Activated CD4-positive, alpha-beta T cell treated with anti-CD3 and anti-CD28 coated beads for 48 hours (primary cell): ENCODE measurements at places on chromosomes 16 and 17.

GRCh38 chr17:5286846-5287245, 4.8 kb downstream of the RABEP1 start:
- no peak for DNase-seq

DNA sequence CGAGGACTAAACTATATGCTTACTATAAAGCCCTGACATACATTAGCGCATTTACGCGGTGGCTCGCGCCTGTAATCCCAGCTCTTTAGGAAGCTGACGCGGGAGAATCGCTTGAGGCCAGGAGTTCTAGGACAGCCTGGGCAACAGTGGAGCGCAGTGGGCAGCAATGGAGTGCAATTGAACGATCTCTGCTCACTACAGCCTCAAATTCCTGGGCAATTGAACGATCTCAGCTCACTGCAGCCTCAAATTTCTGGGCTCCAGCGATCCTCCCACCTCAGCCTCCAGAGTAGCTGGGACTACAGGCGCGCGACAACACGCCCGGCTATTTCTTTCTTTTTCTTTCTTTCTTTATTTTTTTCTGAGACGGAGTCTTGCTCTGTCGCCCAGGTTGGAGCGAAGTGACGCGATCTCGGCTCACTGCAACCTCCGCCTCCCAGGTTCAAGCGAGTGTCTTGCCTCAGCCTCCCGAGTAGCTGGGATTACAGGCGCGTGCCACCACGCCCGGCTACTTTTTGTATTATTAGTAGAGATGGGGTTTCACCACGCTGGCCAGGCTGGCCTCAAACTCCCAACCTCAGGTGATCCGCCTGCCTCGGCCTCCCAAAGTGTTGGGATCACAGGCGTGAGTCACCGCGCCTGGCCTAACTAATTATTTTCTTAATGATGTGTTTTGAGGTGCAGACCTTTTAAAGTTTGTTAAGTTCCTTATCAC, 506 bp upstream of the COG7 start:
- no peak for DNase-seq

DNA sequence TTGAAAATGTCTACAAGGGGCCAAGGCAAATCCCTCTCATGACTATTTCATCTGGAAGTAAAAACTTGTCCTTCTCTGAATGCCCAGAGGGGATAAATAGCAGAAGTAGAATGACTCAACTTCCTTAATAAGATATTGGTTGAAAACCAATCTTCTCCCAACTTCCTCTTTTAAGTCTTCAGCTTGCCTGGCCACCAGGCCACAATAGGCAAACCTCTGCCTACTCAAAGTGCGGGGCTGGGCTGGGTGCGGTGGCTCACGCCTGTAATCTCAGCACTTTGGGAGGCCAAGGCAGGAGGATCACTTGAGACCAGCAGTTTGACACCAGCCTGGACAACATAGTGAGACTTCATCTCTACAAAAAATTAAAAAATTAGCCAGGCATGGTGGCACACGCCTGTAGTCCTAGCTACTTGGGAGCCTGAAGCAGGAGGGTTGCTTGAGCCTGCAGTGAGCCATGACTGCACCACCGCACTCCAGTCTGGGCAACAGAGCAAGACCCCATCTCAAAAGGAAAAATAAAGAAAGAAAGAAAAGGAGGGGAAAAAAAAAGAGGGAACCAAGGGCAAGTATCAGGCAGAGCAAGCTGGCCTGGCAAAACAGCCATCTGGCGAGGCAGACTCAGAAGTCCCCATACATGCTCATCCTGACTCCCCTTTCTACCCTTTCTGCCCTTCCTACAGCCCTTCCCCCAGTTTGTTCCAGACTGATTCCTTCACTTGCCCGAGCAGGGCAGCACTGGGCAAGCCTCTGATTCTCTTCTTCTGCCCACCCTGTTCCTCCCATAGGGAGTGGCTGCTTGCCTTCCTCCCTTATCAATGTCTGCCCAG, 20.6 kb downstream of the MAP3K14 start:
- no peak for DNase-seq

DNA sequence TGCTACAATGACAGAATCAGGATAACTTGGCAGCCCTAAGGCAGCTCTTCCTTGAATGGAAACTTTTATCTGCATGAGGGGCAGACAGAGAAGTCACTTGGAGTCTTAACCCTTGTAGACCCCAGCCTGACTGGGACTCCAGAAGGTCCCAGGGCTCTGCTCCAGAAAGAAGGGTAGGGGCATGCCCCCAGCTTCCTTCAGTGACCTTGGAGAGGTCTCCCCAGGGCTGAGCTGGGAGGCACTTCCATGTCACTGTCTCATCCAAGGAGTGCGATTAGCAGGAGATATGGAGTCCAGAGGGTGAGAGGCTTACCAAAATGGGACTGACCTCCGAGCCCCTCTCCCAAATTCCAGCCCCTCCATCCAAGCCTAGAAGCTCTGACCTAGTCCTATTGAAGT, 3.4 kb upstream of the NLRC5 start:
- DNase-seq: no peak

DNA sequence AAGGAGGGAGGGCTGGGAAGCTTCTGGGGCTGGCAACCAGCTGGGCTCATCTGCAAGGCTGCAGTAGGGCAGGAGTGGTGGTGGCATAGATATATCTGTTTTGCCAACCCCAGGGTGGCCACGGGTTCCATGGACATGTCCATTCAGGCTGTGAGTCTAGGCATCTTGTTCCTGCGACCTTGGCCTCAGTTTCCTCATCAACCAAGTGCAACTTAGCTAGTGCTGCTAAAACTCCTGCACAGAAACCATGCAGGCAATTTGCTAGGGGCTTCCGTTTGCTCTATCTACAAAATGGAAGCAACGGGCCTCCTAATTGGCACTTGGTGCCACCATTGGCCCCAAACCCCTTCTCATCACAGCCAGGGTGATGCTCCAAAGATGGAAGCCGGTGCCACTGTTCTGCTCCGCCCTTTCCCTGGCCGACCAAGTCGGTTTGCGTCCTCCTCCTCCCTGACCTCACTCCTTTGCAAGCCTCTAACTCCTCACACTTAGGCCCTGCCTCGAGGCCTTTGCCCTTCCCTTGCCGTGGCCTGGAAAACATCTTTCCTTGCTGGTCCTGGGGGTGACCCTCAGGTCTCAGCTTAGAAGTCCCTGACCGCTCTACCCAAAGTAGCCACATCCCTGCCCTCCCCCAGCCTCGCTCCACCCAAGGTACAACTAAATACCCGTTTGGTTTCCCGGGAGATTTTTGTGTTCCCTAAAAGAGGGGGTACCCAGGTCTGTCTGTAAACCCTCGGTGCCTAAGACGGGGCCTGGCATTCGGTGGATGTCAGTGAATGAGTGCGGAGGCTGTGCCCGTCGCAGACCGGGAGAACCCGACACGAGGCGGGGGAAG, 1.2 kb downstream of the SREBF1 start:
- peak; percentile 53 for DNase-seq

DNA sequence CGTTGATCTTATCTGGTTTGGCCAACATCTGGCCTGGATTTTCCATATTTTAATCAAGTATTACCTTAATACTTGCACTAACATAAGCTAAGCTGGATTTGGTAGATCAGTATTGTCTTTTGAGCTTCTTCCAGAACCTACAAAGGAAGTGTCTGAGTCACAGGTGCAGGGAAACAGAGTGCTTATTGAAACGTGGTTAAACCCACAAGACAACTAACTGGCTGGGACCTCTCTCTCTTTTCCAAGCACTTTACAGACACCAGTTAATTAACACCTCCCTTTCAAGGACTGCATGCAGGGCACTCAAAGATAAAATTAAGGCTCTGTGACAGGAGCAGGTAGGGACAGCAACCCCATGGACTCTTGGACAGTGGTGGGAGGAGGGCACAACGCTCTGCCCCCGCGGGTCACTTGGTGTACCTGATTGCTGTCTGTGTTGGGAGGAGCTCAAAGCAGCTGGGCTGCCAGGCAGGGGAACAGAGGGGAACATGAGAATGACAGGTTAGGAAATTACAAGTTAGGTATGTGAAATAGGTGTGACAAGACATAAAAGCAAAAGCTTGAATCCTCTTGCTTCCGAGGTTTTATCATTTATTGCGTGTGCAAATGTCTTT, 133.7 kb upstream of the MON1B start:
- no peak for DNase-seq

DNA sequence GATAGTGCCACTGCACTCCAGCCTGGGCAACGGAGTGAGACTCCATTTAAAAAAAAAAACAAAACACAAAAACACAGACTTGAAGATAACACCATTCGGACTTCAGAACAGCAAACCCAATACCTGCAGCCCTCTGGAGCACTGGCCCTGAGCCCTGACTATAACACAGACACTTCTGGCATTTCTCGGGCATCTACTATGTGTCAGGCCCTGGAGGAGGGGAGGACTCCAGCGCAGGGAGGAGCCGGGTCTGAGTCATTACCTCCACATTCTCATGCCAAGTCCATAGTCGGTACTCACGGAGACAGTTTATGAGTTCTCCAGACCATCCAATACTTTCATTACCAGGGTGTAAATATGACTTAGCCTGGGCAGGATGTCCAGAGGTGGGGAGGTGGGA, 48.8 kb downstream of the PITPNM3 start:
- DNase-seq: no peak
